ENCODE measurements at places on chromosomes 6 and 20. TPM values are rescaled to one million over a fixed set of nuclear protein-coding genes. Genes with fewer than 3 reads are reported as not detected.

C20orf141 gene
- total RNA-seq, result not detected

MEI4 gene
- not detected for total RNA-seq

- DNase-seq, result no peak
These were observed 30.7 kb upstream of the TMEM14A start for GRCh38 chr6:52640170-52640569.

DNA sequence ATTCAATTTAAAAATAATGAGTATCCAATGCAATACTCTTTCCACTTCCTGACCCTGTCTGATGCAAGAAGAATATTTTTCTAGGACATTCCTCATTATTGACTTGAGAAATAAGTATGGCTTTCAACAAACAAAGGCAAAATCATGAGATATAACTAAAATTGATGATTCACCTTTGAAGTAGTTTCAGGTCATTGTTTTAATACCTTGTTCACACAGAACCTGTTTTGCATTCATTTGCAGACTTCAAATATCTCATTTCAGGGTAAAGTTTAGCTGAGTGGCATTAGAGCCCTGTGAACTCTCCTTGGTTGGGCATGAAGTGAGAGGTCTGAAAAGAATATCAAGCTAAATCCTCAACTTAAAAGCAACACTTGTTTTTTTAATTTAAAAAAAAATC lies 309.2 kb downstream of the NRN1 start:
- DNase-seq, result no peak

GRCh38 chr20:63031251-63032014 lies 24.7 kb upstream of the BHLHE23 start:
- no peak for DNase-seq

GRCh38 chr6:5871296-5871695 lies 135.4 kb downstream of the NRN1 start:
- no peak for DNase-seq

- no peak for DNase-seq
These were observed 46.5 kb downstream of the BLOC1S5 start for GRCh38 chr6:8017705-8018104.

GRCh38 chr20:12916699-12917098 lies 92.1 kb upstream of the SPTLC3 start:
- no peak for DNase-seq
